Stimulated activated CD4-positive, alpha-beta T cell treated with anti-CD3 and anti-CD28 coated beads, Interleukin-4, amount 100 ng/mL, for 4 hours (primary cell): ENCODE measurements at places on chromosomes 16 and 17.

GRCh38 chr17:82018152-82018988 is 4.3 kb downstream of the CENPX start:
- DNase-seq = no peak

DNA sequence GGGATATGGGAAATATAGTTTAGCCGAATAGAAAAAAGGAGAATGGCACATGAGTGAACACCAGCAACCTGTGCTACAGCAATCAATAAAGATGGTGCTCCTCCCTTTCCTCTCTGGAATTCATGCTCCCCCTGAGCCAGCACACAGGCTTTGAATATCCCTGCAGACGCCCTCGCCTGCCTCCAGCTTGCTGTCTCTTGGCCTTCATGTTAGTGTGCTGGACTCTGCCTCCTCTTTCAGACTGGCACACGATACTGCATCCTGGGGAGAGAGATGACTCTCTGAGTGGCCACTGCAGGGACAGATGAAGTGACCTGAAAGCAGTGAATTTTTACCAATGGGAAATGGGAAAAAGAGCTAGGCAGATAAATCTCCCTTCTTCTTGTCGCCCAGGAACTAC is 498.6 kb upstream of the SALL1 start:
- no peak for DNase-seq

GRCh38 chr17:39761861-39762496 is 24.2 kb downstream of the GRB7 start:
- no peak for DNase-seq

GRCh38 chr17:77424585-77425344 is 284.0 kb downstream of the SEC14L1 start:
- no peak for DNase-seq

DNA sequence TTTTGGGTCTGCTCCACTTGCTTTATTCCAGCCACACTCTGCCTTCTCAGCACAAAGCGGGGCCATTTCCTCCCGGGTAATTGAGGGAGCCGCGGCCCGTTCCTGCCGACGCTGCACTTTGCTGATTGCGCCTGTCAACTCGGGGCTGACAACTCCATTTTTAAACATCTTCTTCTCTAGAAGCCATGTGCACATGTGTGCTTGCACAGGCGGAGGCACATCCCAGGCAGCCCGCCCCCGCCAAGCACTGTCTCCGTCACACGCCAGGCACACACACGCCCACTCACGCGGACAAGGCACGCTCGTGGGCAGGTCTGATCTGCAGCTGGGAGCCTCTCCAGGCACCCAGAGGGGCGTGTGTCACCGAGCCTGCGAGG is 63.2 kb downstream of the ENGASE start:
- DNase-seq = no peak

DNA sequence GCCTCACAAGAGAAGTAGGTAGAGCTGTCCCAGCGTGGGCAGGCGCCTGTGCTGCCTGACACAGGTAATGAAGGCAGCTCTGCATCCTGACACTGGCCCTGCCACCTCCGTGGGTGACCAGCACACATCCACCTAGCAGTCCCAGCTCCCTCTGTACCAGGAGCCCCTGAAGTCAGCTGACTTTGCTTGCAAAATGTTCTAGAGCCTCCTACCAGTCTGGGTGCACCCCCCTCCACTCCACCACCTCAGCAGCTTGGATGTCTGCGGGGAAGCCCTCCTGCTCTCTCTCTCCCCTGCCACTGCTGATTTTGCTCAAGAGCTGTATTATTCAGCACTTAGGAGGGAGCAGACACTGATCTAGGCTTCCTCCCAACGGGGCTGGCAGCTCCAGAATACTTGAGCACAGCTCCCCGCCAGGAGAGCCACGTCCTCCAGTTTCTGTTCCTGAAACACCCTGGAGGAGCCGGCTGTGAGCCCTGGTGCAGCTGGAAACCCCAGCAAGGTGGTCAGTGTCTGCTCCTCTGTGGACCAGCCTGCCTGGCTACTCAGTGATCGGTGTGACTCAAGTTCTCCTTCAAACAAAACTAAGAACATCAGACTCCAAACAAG is 1.0 kb downstream of the RNF166 start:
- DNase-seq = no peak

DNA sequence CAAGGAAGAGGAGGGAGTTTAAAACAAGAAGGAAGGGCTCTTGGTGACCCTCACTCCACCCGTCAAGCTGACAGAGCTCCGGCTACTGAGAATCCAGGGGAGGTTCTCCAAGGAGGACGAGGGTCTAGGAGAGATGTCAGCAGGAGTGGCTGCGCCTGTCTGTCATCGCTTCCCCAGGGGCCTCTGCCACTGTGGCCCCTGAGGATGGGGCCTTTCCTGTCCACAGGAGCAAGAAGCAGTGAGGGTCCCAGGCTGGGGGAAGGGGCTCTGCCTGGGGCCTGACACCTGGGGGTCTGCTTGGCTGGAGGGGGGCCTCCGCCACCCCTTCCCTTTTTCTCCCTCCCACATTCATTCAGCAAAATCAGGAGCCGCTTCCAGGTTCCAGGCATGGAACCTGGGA is 66.5 kb upstream of the TNRC6C start:
- no peak for DNase-seq

DNA sequence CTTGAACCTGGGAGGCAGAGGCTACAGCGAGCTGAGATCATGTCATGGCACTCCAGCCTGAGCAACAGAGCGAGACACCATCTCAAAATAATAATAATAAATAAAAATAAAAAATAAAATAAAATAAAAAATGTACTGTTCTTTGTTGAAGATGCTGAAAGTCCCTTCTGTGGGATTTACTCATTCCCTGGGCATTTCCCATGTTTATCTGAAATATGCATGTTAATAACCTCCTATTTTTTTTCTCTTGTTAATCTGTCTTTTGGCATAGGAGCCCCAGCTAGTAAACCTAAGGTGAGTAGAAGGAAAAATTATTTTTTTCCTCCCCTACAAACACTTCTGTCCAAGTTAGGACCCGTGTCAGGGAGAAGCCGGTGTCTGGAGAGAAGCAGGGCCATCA is 34.4 kb downstream of the TMEM92 start:
- no peak for DNase-seq

DNA sequence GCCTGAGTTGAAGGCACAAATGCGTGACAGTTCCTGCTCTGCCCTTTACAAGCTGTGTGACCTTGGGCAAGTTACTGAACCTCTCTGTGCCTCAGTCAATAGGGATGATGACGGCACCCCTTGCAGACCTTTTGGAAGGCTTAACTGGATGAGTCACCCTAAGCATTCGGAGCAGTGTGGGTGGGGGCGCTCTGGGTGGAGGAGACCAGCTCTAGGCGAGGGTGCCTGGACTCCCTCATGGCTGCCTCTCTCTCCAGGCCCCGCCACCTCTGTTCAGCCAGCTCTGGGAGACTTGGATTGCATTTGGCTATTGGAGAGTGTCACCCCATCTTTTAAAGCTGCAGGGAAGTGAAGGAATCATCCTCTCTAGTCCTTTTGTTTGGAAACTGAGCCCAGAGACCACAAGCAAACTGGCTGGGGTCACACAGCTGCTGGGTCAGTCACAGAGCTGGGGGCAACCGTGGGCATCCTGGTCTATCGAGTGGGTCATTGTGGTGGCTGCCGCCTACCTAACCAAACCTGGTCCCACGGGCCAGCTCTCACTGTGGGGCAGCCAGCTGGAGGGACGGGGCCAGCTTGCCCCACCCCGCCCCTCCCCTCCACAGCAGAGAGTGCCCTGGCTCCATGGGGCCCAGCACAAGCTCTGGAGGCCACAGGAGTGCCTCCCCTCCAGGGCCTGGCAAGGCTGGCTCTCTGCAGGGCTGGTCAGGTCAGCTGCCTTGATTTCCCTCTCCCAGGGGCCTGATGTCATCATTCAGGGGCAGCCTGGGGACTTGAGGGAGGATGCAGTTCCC is 20.2 kb upstream of the GSE1 start:
- DNase-seq = no peak

DNA sequence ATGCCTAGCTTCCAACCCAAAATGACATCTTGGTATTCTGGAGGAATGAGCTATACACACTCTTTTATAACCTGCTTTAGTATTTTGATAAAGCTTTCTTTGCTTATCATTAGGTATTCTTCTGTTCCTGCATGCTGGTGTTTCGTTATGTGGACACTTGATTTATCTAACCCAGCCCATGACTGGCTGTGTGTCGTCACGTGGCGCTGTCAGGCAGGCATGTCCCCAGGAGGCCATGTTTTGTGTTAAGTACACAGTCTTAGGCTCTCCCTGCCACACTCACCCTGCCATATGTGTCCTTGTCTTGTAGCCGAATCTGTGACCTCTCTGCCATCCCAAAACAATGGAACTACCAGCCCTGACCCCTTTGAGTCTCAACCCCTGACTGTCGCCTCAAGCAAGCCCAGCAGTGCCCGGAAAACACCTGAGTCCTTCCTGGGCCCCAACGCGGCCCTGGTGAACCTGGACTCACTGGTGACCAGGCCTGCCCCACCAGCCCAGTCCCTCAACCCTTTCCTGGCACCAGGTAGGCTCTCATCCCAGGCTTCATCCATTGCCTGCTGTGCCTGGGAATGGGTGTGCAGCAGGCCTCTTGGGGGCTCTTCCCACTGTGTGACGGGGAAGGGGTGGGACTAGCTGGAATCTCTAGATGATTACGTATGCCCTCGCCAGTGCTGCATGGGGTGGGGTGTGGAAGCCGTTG is 30.8 kb downstream of the B9D1 start:
- DNase-seq = no peak

- DNase-seq = no peak
Observed at GRCh38 chr16:50316848-50317630, 50.7 kb downstream of the ADCY7 start.

DNA sequence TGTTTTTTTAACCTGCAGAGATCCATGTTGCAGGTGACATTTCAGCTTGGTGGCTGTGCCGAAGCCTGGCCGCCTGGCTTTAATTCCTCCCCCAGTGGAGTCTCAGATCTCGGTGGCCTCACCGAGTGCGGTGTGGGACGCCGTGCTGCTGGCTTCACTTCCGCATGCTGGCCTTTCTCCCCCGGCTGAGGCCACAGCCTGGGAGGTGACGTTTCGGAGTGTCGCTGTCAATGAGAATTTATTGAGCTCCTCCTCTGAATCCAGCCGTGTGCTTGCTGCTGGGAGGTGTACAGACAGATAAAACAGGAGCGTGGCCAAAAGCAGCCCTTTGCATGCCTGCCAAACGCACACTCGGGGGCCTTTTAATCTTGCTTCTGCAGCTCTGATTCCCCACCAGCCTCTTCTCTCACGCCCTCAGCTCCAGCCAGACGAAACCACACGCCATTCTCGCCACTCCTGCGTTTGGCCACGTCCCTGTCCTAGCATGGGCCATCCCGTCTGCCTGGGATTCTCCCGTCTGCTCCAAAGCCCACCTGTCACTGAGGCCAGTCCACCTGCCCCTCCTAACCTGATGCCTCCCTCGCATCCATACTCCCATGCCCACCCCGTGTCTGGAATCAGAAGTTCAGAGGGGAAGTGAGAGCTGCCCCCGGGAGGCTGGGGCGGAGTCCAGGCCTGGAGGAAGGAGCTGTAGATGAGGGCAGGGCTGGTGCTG is 3.6 kb downstream of the GSE1 start:
- DNase-seq = no peak

DNA sequence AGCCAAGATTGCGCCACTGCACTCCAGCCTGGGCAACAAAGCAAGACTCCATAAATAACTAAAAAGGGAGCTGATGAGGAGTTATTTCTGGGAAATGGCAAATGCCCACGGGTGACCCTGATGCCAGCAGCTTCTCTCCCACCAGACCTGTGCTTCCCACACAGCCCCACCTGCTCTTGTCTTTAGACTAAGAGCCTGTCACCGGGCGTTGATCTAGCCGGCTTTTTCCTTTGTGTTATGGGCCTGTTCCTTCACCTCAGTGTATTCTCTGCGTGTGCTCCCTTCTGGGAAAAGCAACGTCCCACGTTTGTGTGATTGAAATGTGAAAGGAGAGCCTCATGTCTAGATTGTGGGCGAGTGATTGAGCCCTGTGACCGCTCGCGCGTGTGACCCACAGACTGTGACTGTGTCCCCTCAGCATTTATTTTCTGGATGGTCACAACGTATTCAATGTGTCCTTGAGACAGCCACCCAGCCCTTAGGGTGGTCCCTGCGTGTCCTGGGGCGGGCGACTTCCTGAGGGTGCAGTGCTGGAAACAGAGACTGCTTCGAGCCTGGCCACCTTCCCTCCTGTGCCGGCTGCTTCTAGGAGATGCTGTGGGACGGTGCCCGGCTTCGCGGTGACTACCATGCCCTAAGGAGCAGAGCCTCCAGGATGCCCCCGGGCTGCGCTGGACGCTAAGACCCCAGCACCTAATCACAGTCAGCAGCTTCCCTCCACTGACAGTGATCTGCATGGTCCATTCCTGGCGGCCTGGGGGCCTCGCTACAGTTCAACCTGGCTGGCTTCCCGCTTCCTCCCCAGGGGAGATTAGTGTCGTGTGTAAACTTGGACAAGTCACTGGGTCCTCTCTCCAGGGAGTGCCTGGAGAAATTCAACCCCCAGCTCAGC is 7.8 kb upstream of the RNPS1 start:
- DNase-seq = no peak

- DNase-seq = no peak
Observed at GRCh38 chr17:74904687-74905409, 11.4 kb upstream of the FADS6 start.

DNA sequence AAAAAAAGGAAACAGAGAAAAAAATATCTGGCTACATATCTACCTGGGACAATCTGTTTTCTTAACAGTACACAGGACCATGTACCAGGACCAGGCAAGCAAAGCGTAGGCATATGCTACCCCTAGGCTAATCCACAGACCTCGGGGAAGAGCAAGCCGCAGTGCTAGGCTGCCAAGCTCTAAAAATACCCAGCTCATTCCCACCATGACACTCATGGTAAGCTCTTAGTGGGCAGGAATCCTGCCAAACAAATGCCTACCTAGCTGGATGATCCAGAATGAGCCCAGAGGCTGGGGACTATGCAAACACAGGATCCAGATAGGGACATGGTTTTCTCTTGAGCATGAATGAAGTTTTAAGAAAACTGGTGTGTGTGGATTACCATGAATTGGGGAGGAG is 95.6 kb downstream of the GRIN2A start:
- DNase-seq = no peak

- no peak for DNase-seq
Observed at GRCh38 chr16:12965274-12965804, 63.9 kb downstream of the SHISA9 start.

- no peak for DNase-seq
Observed at GRCh38 chr17:11720816-11721215, 122.5 kb downstream of the DNAH9 start.

DNA sequence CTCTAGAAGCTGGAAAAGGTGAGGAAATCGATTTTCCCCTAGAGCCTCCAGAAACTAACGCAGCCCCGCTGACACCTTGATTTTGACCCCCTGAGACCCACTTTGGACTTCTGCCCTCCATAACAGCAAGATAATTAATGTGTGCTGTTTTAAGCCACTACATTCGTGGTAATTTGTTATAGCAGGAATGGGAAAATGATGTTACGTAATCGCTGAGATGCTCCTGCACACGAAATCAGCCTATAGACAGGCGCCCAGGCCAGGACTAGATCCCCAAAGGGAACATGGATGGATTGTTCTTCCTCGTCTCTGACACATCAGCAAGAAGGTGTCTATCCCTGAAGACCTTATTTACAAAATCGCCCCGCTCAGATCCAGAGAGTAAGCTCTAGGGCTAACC is 1.4 kb upstream of the MYOCD start:
- DNase-seq = no peak

GRCh38 chr16:89036776-89037175 is 56.9 kb upstream of the ACSF3 start:
- no peak for DNase-seq
